ENCODE measurements at places on chromosomes 4 and X. TPM values are rescaled to one million over a fixed set of nuclear protein-coding genes. Genes with fewer than 3 reads are reported as not detected.

GRCh38 chrX:153395613-153396319, 5.4 kb downstream of the PNMA6E start:
- H3K27me3 ChIP-seq: no peaks in the 10 kb centered on the region
- DNase-seq: no peak
- H3K36me3 ChIP-seq: no peaks in the 10 kb centered on the region
- no peak overlapping the region for H3K4me3 ChIP-seq

DNA sequence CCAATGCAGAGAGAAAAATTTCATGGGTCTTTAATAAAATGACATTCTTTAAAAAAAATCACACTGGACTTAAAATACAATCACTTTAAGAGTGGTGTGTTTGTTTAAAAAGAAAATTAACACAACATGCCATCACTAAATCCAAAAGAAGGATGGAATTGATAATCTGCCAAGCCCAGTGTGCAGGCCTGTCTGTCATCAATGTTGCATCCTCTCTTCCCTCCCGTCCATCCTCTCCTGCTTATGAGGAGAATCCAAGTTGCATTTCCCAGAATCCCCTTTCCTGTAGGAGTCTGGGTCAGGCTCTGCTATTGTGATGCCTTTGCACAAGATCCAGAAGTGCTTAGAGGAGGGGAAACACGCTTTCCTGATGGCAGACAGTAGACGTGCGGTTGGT, 169.4 kb downstream of the MID1 start:
- H3K27me3 ChIP-seq: no peaks in the 10 kb centered on the region
- H3K36me3 ChIP-seq: peaks cover 7% of the 10 kb centered on the region
- DNase-seq: no peak

Gene PTPN13
- total RNA-seq: 183 TPM

Gene FOXR2
- total RNA-seq: not detected
